NCI-H1930 (cell line): ENCODE measurements at places on chromosomes 4 and X.

DNA sequence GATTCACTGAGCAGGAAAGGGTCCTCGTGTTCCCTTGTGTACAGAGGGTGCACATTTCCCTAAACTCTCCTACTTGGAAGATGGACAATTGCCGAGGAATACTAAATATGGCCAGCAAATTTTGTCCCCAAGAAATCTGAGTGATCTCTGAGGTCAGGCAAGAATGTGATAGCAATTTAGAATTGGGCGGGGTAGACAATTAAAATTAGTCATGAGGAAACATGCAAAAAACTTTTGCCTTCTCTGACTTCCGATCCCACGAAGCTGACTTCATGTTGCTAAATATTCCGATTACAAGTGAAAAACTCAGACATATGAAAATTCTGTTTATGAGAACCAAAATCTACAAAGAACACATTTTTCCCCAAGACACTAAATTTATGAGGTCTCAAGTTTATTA is 453.9 kb upstream of the ZFP42 start:
- no peak for DNase-seq

DNA sequence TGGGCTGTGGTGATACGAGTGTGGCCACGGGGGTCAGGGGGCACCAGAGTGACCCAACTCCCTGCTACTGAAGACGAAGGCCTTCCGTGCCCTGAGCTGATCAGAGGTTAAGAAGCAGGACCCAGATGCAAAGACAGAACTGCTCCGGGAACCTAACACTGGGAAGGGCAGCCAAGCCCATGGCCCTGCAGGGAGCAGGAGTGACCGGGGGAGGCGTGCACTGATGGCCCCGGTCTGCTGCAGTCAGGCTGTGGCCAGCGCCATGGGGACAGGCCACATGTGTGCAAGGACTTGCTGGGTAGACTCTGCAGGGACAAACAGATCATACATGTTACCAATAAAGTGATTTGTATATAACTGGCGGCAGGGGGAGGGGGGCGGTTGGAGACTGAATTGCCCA is 74.6 kb downstream of the ACOX3 start:
- no peak for DNase-seq

GRCh38 chr4:121064482-121064881 is 7.9 kb downstream of the NDNF start:
- DNase-seq: no peak

- no peak for DNase-seq
Observed at GRCh38 chr4:173415092-173415491, 16.2 kb upstream of the SCRG1 start.

DNA sequence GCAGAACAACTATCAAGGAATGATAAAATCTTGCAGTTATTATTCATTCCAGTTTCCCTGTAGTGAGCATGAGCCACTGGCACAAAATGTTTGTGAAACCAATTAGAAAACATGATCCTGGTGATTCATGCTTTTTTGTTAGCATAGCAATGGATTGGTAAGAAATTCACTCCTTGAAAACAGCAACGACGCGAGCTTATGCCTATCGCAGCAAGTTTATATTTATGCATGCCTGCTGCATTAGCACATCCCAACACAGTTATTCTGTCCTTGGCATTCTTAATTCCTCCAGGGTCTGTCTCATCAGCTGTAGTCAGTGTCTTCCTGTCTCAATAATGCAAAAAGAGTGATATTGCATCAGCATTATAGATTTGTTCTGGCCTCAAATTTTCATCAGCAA is 975.9 kb downstream of the STIM2 start:
- no peak for DNase-seq

GRCh38 chrX:136138939-136139338 is 8.4 kb upstream of the FHL1 start:
- DNase-seq: no peak

DNA sequence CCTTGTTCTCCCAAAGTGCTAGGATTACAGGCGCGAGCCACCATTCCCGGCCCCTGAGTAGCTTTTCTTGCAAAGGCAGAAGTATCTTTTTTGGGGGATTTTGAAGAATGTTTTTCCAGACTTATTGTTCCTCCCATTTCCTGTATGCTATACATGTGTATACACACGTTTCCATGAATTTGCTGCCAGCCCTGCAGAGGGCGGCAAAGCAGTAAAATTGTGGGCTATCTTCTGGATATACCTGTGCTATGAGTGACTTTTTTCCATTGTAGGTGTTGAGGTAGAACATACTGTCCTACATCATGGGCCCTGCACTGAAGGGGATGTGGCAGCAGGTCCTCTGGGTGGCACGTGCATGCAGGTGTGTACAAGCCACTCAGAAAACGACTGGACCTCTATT is 16.9 kb upstream of the MED28 start:
- DNase-seq: no peak

- no peak for DNase-seq
Observed at GRCh38 chr4:26126994-26127393, 193.8 kb upstream of the RBPJ start.

DNA sequence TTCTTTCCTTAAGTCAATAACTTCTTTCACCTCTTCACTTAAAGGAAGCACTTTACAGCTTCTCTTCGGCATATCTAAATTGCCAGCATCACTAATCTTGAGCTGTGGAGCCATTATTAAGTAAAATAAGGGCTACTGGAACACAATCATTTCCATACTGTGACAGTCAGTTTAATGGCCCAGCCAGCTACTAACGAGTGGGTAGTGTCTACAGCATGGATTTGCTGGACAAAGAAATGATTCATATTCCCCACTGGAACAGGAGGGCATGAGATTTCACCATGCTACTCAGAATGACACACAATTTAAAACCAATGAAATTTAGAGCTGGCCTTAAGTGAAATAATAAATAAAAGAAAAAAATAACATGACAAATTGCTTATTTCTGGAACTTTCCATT is 72.1 kb downstream of the DDIT4L start:
- DNase-seq: no peak

GRCh38 chrX:115333446-115333845 is 43.9 kb downstream of the LUZP4 start:
- DNase-seq: no peak

DNA sequence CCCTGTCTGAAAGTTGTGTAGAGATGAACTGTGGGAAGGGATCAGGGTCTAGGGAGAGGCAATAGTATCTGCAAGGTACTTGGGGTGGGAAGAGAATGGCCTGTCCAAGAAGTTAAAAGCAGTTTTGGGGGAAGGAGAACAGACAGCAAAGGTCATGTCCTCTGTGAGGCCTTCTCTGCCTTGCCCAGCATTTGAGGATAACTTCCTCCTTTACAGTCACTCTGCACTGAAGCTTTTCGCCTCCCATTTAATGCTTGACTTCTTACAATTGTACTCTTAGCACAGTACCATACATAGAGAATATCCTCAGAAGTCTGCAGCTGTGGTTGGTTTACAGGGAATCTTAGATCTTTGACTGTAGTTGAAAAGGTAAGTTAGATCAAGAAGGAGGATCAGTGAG is 121.8 kb upstream of the AP1S2 start:
- no peak for DNase-seq

DNA sequence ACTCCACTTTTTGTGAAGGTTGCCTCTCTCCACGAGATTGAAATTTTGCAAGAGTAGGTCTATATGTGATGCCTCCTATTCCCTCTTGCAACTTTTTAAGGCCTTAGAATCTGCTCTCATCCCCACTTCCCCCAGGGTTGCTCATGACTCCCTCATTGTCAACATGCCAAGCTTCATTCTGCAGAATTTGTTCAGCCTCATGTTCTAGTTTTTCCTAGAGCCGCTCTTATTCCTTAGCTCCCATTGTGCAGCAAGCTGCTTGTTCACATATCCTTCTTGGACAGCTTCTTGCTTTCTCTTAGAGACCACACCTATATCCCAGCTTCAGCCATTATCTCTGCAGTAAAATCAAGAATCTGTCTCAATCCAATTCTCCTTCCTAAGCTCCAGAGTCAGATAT is 82.4 kb downstream of the CNGA2 start:
- DNase-seq: no peak

DNA sequence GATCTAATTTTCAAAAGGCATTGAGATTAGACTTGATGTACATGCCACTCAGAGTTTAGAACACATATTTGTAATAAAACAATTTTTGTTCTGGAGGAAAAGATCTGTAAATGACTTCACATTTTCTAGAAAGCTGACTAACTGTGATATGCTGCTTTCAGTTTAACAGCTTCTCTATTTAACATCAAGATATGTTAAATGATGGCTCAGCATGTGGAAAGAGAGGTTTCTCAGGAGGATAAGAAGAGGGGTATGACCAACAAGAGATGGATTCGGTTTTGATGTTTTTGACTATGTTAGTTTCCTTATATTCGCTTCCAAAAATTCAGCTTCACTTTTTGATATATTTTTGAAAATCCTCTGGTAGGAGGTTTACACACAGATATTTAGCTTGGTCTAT is 698.7 kb downstream of the GLUD2 start:
- DNase-seq: no peak
